ENCODE measurements at places on chromosomes 4 and X.

DNA sequence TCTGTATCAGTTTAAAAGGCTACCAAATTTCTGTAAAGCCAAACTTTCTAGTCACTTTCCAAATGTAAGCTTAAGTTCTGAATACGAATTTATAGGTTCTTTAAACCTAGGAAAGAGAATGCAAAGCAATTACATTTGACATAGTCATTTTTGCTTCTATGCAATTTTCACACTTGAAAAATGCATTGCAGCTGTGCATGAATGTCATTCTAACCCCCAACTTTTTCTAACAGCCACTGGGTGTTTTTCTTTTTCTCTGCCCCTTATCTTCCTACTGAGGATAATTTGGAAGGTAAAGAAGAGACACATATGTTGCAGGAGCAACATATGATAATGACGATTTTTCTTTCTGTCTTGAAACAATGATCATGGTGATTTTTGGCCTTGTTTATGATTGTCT is 537.5 kb downstream of the SPRY1 start:
- no peak for DNase-seq

DNA sequence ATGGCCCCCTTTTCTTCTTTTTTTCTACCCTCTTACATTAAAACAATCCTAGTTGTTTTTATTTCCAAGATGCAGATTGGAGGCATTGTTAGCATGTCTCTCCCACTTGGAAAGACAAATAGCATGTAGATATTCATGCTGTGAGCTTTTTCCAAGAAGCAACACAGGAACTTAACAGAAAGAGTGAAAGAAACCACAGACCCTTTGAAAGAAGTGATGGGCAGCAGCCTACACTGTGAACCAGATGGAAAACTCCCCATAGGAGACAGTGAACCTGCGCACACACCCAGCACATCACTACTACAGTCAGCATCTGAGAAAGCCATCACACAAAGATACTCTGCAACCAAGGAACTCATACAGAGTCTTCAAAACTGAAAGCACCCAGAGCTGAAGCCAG is 17.8 kb downstream of the CT47C1 start:
- DNase-seq: no peak

- DNase-seq: no peak
Observed at GRCh38 chr4:139849219-139849618, 183.6 kb downstream of the MGST2 start.

GRCh38 chr4:29390921-29391320 is 1329.2 kb upstream of the PCDH7 start:
- DNase-seq: no peak

DNA sequence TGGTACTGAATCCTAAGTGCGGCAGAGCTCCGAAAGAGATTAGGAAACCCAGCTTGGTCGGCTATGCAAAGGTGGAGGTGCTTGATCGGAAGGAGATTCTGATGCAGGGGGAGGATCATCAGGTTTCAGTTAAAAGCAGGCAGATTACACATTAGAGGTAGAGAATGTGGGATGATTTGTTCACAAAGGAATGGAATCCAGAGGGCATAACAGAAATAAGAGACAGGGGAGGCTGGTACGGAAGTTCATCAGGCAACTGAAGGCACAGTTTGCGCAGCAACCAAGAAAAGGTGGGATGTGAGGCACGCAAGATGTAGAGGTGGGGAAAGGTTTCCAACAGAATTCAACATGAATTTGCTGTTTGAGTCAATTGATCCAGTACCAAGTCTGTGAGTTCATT is 424 bp upstream of the ZNF330 start:
- no peak for DNase-seq

- DNase-seq: no peak
Observed at GRCh38 chr4:143653031-143653430, 47.4 kb downstream of the FREM3 start.

- DNase-seq: no peak
Observed at GRCh38 chrX:72621625-72622485, 49.2 kb upstream of the HDAC8 start.

DNA sequence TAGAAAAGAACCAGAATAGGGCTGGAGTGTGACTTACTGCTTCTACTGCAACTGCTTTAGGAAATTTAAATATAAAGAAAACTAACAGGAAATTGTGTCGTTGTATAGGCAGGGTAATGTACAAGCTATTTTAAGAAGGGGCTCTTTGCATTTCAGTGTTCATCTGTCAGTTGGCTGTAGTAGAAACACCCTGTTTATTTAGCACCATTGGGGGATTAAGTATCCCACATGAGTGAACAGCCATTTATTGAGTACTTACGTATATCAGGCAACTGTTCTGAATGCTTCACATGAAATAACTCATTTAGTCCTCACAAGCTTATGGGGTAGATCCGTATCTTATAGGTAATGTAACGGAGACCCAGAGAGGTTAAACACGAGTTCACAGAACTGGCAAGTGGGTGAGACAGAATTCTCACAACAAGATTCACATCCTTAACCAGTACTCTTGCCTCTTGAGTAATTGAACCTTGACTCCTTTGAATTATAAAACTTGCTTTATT is 23.9 kb downstream of the STIM2 start:
- DNase-seq: no peak

- no peak for DNase-seq
Observed at GRCh38 chr4:40984051-40984450, 230.3 kb downstream of the APBB2 start.

GRCh38 chr4:165563851-165564250 is 185.0 kb downstream of the CPE start:
- DNase-seq: no peak

DNA sequence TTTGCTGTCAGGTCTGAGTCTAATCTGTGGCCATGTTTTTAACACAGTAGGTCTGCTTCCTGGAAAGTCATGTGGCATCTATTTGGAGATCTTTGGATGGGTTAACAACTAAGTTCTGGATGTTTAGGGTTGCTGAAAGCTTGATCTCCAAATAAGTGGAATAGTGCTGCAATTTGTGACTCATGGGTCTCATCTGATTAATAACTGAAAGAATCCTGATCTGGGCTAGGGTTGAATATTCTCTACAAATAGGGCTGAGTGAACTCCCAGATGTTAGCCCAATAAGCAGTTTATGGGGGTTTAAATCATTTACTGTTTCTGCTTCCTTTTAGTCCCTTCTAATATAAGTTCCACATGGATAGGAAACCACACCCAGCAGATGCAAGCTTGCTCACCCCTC is 23.1 kb downstream of the CT47C1 start:
- no peak for DNase-seq

- no peak for DNase-seq
Observed at GRCh38 chrX:123590842-123591486, 141.9 kb downstream of the THOC2 start.

- no peak for DNase-seq
Observed at GRCh38 chr4:164977243-164978164, at the start of gene TRIM61. TRIM61 (minus strand) TSS chr4:164977657; CDS start chr4:164970002, 7,655 bp downstream.

GRCh38 chr4:21752616-21753015 is 196.0 kb downstream of the KCNIP4 start:
- no peak for DNase-seq

DNA sequence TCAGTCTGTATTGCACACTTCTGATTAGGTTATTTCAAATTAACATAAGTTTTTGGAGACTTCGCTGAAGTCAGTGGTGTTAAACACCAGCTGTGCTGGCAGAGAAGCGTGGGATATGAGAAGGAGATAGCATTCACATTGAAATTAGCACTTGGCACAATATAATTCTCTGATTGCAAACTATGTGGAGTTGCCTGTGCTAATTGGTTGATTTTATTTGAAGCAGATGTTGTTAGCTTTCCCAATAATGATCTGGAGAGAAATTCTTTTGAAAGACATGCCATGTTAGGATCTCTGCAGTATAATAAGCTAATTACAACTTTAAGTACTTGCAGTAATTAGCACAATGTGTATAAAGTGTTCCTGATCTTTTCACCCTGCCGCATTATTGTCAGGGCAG is 367.4 kb upstream of the ARX start:
- no peak for DNase-seq

DNA sequence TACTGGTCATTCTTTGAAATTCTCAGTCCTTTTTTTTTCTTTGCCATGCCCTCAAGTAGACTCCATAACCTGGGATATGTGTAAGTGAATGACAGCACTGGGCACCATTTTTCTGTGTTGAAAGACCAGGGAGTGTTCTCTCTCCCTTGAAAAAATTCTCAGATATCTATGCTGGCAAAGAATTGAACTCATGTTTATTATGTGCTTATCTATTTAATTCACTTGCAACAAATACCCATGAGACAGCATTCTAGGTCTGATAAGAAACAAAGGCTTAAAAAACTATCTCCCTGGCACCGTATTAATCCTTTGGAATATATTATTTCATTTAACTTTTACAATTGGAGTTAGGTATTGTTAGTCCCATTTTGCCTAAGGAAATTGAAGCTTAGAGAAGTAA is 36.7 kb downstream of the LARP7 start:
- DNase-seq: no peak

- no peak for DNase-seq
Observed at GRCh38 chr4:52701207-52701606, 42.1 kb upstream of the USP46 start.

DNA sequence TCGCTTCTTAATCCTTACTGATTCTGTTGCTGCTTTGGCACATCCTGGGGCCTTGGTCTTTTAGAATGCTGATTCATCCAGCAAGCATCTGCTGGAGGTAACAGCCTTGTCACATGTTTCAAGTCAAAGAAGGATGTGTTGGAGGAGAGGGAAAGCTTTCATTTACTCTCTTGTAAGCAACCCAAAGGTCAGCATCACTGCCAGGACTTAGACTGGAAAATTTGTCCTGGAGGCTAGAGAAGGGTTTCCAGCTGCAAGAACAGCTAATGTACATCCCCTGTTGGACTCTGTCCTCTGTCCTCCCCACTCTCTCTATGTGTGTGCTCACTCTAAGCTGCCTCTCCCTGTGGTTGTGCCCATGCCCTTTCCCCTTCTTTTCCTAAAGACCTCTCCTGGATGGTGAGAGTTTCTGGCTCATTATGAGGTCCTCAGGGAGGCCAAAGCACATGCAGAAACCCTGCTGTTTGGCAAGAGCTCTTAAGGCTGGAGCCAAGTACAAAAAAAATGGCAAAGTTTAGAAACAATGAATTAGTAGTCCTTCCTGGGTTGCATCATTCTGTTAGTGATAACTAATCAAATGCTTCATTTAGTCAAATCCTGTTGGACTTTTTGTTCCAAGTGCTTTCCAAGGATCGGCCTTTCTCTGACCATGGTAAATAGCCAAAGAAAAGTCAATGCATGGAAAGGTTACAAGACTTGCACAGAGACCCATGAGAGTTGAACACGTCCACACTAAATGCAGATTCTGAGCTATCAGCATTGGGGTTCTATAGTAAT is 13.4 kb upstream of the SRPX start:
- no peak for DNase-seq

- no peak for DNase-seq
Observed at GRCh38 chrX:9866633-9867032, 80.4 kb downstream of the SHROOM2 start.

DNA sequence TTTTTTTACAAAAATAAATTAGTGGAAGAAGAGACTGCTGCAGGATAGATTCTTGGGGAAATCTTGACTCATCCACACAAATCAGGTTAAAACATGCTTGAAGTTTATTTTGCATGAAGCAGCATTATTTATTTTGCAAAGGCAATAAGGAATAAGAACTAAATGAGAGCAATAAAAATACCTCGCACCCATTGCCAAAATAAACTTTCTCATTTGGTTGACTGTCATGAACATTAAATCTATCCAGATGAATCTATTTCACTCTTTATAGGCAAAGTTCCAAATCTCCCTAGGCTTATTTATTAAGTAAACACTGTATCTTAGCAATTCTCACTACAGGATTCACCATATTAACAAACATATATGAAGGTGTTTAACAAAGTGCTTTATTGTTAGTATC is 58.9 kb downstream of the HOPX start:
- DNase-seq: no peak

DNA sequence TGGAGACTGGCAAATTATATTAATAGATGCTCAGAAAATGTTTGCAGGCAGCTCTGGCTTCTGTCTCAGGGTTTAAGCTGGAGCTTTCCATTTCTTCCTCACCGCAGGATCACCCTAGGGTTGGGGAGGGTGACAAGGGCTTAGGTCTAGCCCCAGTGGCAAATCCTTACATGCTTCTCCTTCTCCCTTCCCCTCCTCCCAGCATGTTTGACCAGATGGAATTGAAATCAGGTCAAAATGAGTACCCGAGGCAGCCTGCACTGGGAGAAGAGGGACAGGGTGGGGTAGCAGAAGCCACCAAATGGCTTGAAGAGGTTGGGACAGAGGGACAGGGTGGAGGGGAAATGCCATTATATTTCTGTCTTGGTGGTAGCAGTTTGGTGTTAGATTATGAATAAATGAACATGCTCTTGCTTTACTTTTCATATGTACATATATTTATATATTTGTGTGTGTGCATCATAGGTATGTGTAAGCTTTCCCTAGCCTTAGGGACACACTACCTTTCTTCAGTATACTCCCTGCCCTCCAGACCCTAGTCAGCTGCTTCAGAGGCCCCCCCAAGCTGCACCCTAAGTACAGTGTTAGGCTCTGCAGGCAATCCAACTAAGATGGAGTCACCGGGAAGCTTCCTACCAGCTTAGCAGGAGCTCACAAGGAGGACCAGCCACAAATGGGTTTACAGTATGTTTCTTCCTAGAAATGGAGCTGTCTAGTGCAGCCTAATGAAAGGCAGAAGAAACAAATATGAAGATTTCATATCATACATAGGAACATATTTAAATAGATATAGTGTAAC is 1.8 kb downstream of the TMEM35A start:
- DNase-seq: no peak

All from KBM-7 (cell line).